ENCODE measurements at places on chromosomes 1 and 21. TPM values are rescaled to one million over a fixed set of nuclear protein-coding genes. Genes with fewer than 3 reads are reported as not detected.

DNA sequence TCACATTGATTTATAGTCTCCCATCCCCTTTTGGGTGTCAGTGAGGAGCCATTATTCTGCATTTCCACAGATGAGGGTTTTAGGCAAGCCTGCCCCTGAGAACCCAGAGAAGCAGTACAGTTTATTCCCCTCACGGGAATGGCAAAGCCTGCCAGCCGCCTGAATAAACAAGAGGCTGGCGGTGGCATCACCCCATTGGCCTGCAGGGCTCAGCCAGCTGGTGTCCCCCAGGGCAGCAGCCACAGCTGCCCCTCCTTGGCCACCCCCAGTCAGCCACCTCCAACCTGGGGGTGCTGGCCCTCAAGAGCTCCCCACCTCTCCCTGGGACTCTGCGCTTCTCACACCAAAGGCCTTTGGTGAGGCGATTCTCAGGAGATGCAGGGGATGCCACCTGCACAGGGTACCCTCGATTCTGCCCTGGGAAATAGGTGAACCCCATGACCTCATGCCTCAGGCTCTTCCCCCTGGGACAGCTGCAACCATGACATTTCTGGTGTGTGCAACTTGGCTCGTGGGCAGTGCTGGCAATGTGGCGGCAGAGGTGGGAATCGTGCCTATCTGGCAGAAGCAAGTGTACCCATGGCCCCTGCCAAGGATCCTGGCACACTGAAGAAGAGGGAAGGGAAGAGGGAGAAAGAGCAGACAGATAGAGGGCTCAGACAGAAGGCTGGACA lies 14.0 kb downstream of the OLFML2B start:
- no peak overlapping the region for H3K27ac ChIP-seq
- H3K36me3 ChIP-seq = no peaks in the 10 kb centered on the region
- no peak overlapping the region for H3K4me3 ChIP-seq
- no peak for DNase-seq

GRCh38 chr1:4664606-4665005 lies 10.2 kb downstream of the AJAP1 start:
- peaks cover 4% of the 10 kb centered on the region for H3K27me3 ChIP-seq
- DNase-seq = no peak
- H3K36me3 ChIP-seq = no peaks in the 10 kb centered on the region
- H3K27ac ChIP-seq = no peak overlapping the region
- no peak overlapping the region for H3K4me3 ChIP-seq
- no peaks in the 10 kb centered on the region for H3K4me1 ChIP-seq

DNA sequence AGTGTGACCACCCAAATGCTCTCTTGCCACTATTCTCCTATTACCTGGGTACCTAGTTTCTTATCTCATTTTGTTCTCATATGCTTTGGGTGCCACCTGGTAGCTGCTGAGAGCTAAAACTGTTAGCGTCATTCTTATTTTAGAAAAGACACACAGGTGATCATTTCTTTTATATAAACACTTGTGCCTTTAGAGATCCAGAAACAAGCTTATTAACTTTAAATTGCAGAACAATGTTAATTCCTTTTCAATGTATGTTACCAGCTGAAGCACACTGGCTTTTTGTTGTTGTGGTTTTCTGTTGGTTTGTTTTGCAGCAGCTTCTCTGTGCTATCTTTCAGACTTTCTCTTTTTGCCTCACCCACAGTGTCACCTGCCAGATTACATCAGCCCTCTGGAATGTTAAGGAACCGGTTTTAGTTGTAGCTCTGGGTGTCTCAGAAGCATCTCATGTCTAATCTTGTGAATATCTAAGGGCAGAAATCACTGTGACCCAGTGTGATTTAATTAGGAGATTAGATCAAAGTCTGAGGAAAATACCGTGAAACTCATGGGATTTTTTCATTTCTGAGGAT lies 43.4 kb upstream of the SLC19A2 start:
- H3K27me3 ChIP-seq = no peaks in the 10 kb centered on the region
- no peaks in the 10 kb centered on the region for H3K4me1 ChIP-seq
- no peak overlapping the region for H3K27ac ChIP-seq

GRCh38 chr1:176195547-176195946 lies 11.5 kb downstream of the COP1 start:
- peaks cover 6% of the 10 kb centered on the region for H3K4me1 ChIP-seq
- H3K27ac ChIP-seq = no peak overlapping the region
- no peak for DNase-seq
- H3K36me3 ChIP-seq = no peaks in the 10 kb centered on the region
- H3K4me3 ChIP-seq = no peak overlapping the region

GRCh38 chr1:190376044-190376443 lies 101.6 kb downstream of the BRINP3 start:
- no peak for DNase-seq
- H3K27me3 ChIP-seq = no peaks in the 10 kb centered on the region
- H3K36me3 ChIP-seq = no peaks in the 10 kb centered on the region
- H3K27ac ChIP-seq = no peak overlapping the region
- no peaks in the 10 kb centered on the region for H3K4me1 ChIP-seq

DNA sequence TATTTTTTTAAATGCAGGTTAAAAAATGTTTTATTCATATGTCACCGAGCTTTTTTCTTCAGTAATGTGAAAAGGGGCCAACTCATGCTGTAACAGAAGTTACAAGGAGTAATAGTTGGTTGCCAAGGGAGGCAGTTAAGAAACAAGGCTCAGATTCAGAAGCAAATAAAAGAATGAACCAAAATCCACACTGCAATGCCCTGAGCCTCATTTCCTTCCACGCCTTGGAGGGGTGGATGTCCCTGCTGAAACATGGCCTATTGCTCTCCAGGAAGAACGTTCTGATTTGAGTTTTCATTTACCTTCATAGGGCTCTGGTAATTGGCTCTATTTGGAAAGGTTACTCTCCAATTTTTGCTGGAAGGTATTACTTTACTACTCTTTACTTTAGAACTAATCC lies 24.4 kb downstream of the ALG14 start:
- no peaks in the 10 kb centered on the region for H3K36me3 ChIP-seq
- no peak overlapping the region for H3K4me3 ChIP-seq
- H3K4me1 ChIP-seq = no peaks in the 10 kb centered on the region
- no peak overlapping the region for H3K27ac ChIP-seq

DNA sequence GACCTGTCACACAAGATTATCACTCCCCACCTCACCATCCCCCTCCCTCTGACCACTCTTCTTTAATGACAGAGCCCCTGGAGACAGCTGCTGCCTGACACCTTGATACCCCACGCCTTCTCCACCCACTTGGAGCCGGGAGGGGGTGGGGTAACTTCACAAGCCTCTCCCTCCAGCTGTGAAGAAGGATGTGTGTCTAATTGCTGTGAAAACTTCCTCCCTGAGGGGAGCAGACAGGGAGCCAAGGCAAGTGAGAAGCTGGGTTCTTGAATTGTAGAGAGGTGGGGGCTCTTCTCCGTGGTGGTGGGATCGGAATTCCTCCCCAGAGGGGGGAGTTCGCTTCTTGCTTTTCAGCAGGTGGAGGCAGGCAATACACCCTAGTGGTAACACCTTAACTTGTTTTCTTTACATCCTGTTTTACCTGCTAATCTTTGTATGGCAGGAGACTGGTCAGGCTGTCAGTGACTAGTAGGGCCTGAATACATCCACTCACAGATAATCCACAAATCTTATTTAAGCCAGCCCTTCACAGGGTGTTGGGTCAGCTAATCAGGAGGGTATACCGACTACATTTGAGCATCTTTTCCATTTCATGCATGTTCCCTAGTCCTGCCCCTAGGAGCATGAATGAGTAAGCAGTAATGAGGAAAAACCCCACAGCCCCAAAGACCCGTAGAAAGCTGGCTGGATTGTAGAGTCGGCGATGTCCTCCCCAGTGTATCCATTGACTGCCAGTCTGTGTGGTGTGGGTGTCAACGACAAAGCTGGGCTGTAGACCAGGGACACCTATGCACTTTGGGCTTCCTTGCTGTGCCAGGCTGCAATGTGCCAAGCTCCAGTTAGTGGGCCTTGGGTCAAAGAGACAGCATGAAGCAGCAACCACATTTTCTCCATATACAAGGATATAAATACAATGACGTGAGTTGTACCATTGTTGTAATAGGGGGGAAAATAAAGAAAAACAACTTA lies 57.3 kb downstream of the NFASC start:
- peaks cover 27% of the 10 kb centered on the region for H3K27me3 ChIP-seq
- no peak for DNase-seq
- no peak overlapping the region for H3K27ac ChIP-seq
- no peaks in the 10 kb centered on the region for H3K4me1 ChIP-seq
- no peaks in the 10 kb centered on the region for H3K36me3 ChIP-seq

DNA sequence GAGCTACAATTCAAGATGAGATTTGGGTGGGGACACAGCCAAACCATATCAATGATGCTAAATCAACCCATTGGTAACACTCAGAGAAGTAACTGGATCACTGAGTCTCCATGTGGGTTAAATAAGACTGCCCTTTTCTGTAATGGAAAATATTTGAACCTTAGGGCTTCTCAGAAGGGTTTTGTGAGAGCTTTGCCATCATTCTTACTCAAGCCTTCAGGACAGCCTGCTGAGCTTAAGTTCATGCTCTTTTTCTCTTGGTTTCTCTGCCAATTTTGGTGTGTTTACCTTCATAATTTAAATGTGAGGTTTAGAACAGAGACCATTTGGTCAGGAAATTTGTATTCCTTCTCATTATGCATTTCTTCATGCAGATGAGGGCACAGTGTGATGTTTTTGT lies 74.7 kb downstream of the DISC1 start:
- H3K4me1 ChIP-seq = peaks cover 8% of the 10 kb centered on the region
- DNase-seq = no peak
- no peak overlapping the region for H3K27ac ChIP-seq
- H3K4me3 ChIP-seq = no peak overlapping the region

- no peak for DNase-seq
- no peaks in the 10 kb centered on the region for H3K27me3 ChIP-seq
- no peaks in the 10 kb centered on the region for H3K36me3 ChIP-seq
- H3K4me1 ChIP-seq = no peaks in the 10 kb centered on the region
- H3K27ac ChIP-seq = no peak overlapping the region
Measured at GRCh38 chr1:46004492-46004891, 127.9 kb downstream of the PIK3R3 start.

DNA sequence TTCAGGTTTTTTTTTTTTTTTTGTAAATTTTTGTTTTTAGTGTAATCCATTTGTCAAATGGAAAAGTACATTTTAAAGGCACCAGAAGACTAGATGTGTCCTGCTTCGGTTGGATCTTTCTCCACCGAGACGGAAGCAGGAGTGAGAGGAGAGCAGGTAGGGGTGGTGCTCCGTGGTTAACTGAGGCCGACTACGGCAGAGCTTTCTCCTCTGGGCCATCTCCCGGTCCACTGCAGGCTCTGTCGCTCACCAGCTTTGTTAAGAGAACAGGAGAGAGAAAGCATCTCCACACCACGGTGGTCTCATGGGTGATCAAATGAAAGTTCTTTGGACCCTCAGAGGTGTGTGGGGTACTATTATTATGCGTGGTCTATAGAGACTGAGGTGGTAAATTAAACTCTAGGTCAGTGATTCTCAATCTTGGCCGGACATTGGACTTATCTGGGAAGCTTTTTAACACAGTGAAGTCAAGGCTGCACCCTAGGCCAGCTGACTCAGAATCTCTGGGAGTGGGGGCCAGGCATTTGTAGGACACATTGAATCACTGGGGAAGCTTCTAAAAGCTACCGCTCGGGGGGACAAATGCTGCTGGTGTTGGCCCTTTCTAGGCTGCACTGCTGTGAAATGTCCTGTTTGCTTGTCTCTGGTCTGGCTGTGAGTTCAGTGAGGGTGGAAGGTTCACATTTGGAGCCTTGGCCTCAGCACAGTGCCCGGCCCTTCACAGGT lies 25.0 kb downstream of the ABCA4 start:
- no peaks in the 10 kb centered on the region for H3K36me3 ChIP-seq
- H3K27me3 ChIP-seq = no peaks in the 10 kb centered on the region
- DNase-seq = no peak
- H3K4me3 ChIP-seq = no peak overlapping the region

- no peaks in the 10 kb centered on the region for H3K4me1 ChIP-seq
- no peak for DNase-seq
- H3K27me3 ChIP-seq = no peaks in the 10 kb centered on the region
- no peaks in the 10 kb centered on the region for H3K36me3 ChIP-seq
- no peak overlapping the region for H3K4me3 ChIP-seq
- H3K27ac ChIP-seq = no peak overlapping the region
Measured at GRCh38 chr1:41953291-41953690, 34.6 kb upstream of the HIVEP3 start.

- no peaks in the 10 kb centered on the region for H3K36me3 ChIP-seq
- no peaks in the 10 kb centered on the region for H3K27me3 ChIP-seq
- no peak for DNase-seq
- H3K4me3 ChIP-seq = no peak overlapping the region
- H3K27ac ChIP-seq = no peak overlapping the region
Measured at GRCh38 chr1:212238552-212238951, 46.7 kb upstream of the PPP2R5A start.

Gene TTLL7
- total RNA-seq = not detected

Gene FCAMR
- total RNA-seq = not detected

Gene CLCA4
- total RNA-seq = not detected

Gene OR2T2
- 3.9 TPM for total RNA-seq

Gene S100A7A
- not detected for total RNA-seq

Gene CFAP74
- not detected for total RNA-seq

Gene SLC16A1
- 13.0 TPM for total RNA-seq

Gene CYP4X1
- not detected for total RNA-seq

Gene PTCH2
- total RNA-seq = 0.90 TPM

Gene IGSF8
- total RNA-seq = 37.2 TPM

Gene ADCY10
- 0.15 TPM for total RNA-seq

Gene FAM110D
- total RNA-seq = not detected

Gene BEND5
- total RNA-seq = 19.5 TPM

Gene JAM2
- total RNA-seq = 1.3 TPM
